Sigmoid colon (tissue), 7 donors: ENCODE measurements at places on chromosomes 11 and 22. TPM values are rescaled to one million over a fixed set of nuclear protein-coding genes. Genes with fewer than 3 reads are reported as not detected.
A peak's percentile ranks its signal among the peaks of the same experiment; 100 is the strongest.

The HSCB gene
- 19.5 TPM for polyA plus RNA-seq

DNA sequence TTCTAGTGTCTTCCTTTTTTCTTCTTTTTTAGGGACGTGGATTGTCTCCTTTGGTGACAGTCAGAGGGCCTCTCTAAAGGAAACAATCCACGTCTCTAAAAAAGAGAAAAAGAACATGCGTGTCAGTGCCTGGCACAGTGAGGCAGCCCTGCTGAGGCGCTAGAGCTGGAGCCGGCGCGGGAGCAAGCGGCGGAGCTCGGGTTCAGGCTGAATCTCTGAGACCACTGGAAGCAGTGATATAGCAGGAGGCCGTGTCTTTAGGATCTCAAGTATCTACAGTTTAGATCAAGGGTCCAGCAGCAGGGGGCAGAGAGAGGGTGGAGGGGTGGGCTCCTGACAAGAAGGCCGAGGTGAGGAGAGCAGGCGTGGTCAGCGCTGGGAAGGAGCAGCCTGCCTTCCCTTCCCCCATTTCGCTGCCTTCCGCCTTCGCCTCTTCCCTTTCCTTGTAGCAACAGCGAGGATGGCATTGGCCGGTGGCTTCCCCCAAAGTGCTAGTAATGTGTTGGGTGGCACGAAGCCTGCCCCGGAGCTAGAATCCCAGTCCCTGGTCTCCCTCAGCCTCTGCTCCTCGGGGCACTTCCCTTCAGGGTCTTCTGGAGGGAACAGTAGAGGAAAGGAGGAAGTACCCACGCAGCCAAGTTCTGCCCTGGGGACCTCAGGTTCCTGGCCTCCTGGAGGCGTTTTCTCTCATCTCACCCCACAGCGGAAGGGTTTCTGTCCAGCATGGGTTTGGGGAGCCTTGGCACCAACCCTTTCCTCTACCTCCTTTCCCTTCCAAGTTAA, 28.2 kb upstream of the RAB1B start:
- DNase-seq = no peak
- H3K4me3 ChIP-seq = no peak overlapping the region
- H3K27ac ChIP-seq = no peak overlapping the region
- H3K4me1 ChIP-seq = no peaks in the 10 kb centered on the region

- peak overlapping the region; percentile 24 for H3K4me3 ChIP-seq
- H3K36me3 ChIP-seq = peaks cover 18% of the 10 kb centered on the region
- DNase-seq = peak; percentile 74
- H3K27ac ChIP-seq = peak overlapping the region; percentile 66
Observed at GRCh38 chr22:19880786-19881569, 26.3 kb upstream of the GNB1L start.

GRCh38 chr11:57410287-57410686, 16.6 kb downstream of the SLC43A3 start:
- peaks cover 38% of the 10 kb centered on the region for H3K36me3 ChIP-seq
- no peak overlapping the region for H3K27ac ChIP-seq
- H3K4me3 ChIP-seq = no peak overlapping the region
- H3K27me3 ChIP-seq = no peaks in the 10 kb centered on the region
- DNase-seq = no peak

DNA sequence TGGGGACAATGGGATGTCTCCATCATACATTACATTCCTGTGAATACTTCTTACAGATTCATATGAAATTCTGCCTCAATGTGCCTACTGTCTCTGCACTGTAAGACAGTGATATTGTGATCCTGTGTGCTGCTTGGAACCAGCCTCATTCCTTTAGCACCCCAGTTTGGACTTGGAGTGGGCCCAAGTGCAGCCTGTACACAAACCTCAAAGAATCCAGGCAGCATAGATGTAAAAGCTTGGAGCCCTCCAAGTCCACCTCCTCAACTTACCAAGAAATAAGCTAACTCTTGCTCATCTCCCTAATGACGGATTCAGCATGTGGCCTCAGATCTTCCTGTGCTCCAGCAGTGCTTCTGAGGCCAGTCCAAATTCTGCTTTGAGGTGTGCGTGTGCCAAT, 24.4 kb downstream of the GRAP2 start:
- H3K36me3 ChIP-seq = no peaks in the 10 kb centered on the region
- no peak for DNase-seq
- H3K4me3 ChIP-seq = no peak overlapping the region
- no peak overlapping the region for H3K27ac ChIP-seq
- H3K4me1 ChIP-seq = no peaks in the 10 kb centered on the region

The FJX1 gene
- polyA plus RNA-seq = 0.46 TPM

DNA sequence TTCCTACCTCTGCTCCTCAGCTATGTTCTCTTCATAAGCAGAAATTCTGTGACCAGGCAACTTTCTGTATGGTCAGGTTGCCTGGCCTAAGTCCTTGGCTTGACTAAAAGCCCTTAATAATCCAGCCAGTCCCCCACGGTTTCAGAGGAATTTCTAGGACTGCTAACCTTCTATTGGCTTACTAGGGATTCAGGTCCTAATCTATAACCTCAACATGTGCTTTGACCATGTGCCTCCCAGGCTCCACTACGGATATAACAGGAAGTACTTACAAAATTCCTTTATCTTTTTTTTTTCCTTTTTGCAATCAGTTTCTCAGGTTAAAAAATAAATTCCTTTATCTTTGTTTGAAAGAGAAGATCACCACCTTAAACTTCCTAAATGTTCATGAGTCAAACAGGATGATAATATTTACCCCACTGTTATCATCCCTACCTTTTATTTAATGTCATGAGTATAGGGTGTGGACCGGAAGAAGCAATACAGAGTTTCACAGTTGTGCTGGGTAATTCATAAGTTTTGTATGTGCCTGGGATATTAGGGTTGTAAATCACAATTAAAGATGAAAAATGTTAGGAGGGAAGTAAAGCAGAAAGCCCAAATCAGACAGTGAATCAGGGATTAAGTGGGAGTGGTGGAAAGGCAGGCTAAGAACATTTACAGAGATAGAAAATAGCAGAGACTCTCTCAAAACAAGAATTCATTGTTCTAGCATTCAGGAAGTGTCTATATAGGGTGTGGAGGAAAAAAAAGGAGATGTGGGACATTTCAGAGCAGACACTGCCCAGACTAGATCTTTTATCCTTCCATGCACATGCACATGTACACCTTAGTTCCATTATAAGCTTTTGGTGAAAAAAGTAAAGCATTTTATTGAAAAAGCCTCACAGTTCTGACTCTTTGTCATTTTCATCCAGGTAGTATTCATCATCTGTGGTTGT, 10.7 kb upstream of the POGLUT3 start:
- no peaks in the 10 kb centered on the region for H3K36me3 ChIP-seq
- no peaks in the 10 kb centered on the region for H3K27me3 ChIP-seq
- DNase-seq = no peak
- no peak overlapping the region for H3K27ac ChIP-seq

DNA sequence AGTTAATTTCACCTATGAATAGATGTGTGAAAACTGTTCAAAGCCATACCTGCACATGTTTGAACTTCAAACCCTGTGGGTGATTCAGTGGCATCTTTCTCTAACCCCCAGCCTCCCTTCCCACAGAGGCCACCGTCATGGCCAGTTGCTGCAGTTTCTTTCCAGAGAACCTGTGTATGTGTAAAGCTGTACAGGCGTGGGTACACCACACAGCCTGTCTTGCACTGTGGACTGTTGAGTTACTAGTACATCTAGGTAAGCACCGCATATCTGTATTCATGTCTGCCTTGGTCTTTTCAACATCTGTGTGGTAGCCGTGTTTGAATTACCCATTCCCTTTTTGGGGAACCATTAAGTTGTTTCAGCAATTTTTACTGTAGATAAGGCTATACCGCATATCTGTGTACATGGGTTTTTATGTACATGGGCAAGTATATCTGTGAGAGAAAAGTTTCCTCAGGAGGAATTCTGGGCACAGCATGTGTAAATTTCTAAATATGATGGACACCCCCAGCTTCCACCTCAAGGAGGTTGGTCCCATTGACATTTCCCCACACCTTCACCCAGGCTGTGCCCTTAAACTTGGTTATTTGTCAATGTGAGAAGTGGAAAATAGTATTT, 13.9 kb downstream of the NEAT1 start:
- H3K36me3 ChIP-seq = peaks cover 32% of the 10 kb centered on the region
- H3K27ac ChIP-seq = peak overlapping the region; percentile 30
- no peak overlapping the region for H3K4me3 ChIP-seq
- no peaks in the 10 kb centered on the region for H3K27me3 ChIP-seq
- peak; percentile 62 for DNase-seq

The KCNJ5 gene
- not detected for polyA plus RNA-seq

DNA sequence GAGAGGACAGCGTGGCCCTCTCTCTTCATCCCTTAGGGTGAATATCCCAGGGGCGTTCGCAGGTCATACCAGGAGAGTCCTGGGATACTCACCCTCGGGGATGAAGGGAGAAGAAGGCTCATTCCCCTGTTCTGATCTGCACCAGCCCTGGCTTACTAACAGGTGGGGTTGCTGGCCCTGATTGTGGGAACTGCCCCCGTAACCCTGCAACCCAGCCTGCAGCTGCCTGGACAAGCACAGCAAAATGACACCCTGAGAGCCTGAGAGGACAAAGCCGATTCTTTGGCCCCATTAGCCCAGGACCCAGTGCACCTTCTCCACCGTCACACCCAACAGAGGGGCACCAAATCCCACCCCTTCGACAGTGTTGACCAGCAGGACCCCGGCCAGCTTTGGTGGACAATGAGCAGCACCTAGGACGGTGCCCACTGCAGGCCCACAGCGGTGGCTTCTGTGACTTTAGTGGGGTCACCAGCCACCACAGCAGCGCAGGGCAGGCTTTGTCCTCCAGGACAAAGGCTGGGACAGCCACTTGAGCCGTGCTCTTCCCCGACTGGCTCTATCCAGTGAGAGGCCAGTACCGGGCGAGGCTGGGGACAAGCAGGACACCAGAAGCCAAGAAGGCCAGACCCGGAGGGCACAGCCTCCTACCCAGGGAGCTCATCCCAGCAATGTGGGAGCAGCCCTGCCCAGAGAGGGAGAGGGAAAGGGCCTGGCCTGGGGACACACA, 98.5 kb upstream of the RTL6 start:
- no peaks in the 10 kb centered on the region for H3K27me3 ChIP-seq
- no peaks in the 10 kb centered on the region for H3K36me3 ChIP-seq
- DNase-seq = no peak
- H3K4me3 ChIP-seq = no peak overlapping the region
- H3K27ac ChIP-seq = no peak overlapping the region
- peaks cover 6% of the 10 kb centered on the region for H3K4me1 ChIP-seq

GRCh38 chr11:44565953-44566949, 788 bp downstream of the CD82 start:
- peak overlapping the region; percentile 75 for H3K27ac ChIP-seq
- H3K36me3 ChIP-seq = no peaks in the 10 kb centered on the region
- H3K4me3 ChIP-seq = peak overlapping the region; percentile 59
- DNase-seq = peak; percentile 60
- peaks cover 55% of the 10 kb centered on the region for H3K4me1 ChIP-seq
- H3K27me3 ChIP-seq = no peaks in the 10 kb centered on the region

GRCh38 chr11:125496529-125496857, 428 bp upstream of the FEZ1 start:
- peak overlapping the region; percentile 84 for H3K4me3 ChIP-seq
- H3K4me1 ChIP-seq = peaks cover 12% of the 10 kb centered on the region
- H3K27ac ChIP-seq = peak overlapping the region; percentile 86
- no peak for DNase-seq
- H3K36me3 ChIP-seq = no peaks in the 10 kb centered on the region

GRCh38 chr11:7353100-7353499, 101.4 kb downstream of the SYT9 start:
- H3K36me3 ChIP-seq = no peaks in the 10 kb centered on the region
- H3K4me1 ChIP-seq = no peaks in the 10 kb centered on the region
- DNase-seq = no peak
- no peaks in the 10 kb centered on the region for H3K27me3 ChIP-seq

GRCh38 chr22:49158741-49159564, 668.7 kb downstream of the BRD1 start:
- no peak overlapping the region for H3K27ac ChIP-seq
- no peak overlapping the region for H3K4me3 ChIP-seq
- H3K36me3 ChIP-seq = no peaks in the 10 kb centered on the region
- no peaks in the 10 kb centered on the region for H3K4me1 ChIP-seq
- DNase-seq = peak; percentile 59
- no peaks in the 10 kb centered on the region for H3K27me3 ChIP-seq

The MMP13 gene
- polyA plus RNA-seq = 0.19 TPM

- H3K4me3 ChIP-seq = no peak overlapping the region
- no peak overlapping the region for H3K27ac ChIP-seq
- no peak for DNase-seq
- H3K4me1 ChIP-seq = no peaks in the 10 kb centered on the region
- no peaks in the 10 kb centered on the region for H3K36me3 ChIP-seq
Observed at GRCh38 chr11:129041611-129042018, 98.9 kb upstream of the TP53AIP1 start.

DNA sequence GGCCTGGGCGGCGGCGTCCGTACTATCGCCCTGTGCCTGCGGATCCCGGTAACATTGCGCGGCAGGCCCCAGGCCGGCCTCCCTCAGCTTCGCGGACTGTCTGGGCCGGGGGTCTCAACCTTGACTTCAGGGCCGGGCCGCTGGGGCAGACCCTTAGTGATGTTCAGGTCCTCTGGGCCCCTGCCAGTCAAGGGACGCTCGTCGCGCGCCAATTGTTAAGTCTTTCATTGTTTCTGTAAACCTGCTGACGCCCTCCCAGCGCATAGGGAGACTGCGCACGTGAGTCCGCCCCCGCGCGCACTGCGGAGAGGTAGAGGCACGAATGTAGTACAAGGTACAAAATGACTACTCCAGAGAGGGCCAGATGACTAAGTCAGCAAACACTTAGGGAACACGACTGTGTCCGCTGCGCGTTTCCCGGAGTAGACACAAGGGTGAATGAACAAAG, 451 bp upstream of the HDHD5 start:
- no peaks in the 10 kb centered on the region for H3K36me3 ChIP-seq
- DNase-seq = peak; percentile 82
- peaks cover 13% of the 10 kb centered on the region for H3K4me1 ChIP-seq
- peak overlapping the region; percentile 77 for H3K4me3 ChIP-seq
- no peaks in the 10 kb centered on the region for H3K27me3 ChIP-seq

DNA sequence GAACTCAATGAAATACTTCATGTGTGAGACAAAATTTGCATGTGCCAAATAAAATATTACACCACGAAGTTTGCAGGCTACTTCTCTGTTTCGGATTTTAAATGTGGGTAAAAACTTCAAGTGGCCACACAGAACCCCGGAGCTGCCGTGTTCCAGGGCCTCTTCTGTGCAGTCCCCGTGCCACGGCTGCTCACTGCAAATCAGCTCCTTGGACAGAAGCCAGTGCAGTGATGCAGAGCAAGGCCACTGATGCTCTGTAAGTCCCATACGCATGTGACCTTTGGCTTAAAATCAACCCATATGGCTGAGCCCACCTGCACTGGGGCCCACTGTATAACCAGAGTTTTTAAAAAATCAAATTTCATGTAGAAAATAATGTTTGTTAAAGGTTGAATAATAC, 1309.4 kb downstream of the TBC1D22A start:
- H3K27ac ChIP-seq = no peak overlapping the region
- no peak for DNase-seq
- no peaks in the 10 kb centered on the region for H3K4me1 ChIP-seq
- H3K4me3 ChIP-seq = no peak overlapping the region
- no peaks in the 10 kb centered on the region for H3K36me3 ChIP-seq

The EXPH5 gene
- polyA plus RNA-seq = 2.4 TPM

GRCh38 chr11:16603245-16603644, 135.2 kb upstream of the C11orf58 start:
- no peaks in the 10 kb centered on the region for H3K36me3 ChIP-seq
- no peak overlapping the region for H3K27ac ChIP-seq
- peaks cover 91% of the 10 kb centered on the region for H3K27me3 ChIP-seq
- DNase-seq = no peak
- H3K4me1 ChIP-seq = peaks cover 43% of the 10 kb centered on the region

- DNase-seq = no peak
- H3K27me3 ChIP-seq = no peaks in the 10 kb centered on the region
- H3K36me3 ChIP-seq = no peaks in the 10 kb centered on the region
- H3K4me1 ChIP-seq = peaks cover 3% of the 10 kb centered on the region
- H3K27ac ChIP-seq = no peak overlapping the region
Observed at GRCh38 chr22:30654361-30654760, 13.3 kb downstream of the DUSP18 start.
